ENCODE measurements at places on chromosomes 2 and 18. TPM values are rescaled to one million over a fixed set of nuclear protein-coding genes. Genes with fewer than 3 reads are reported as not detected.

Gene FOXI3
- not detected for total RNA-seq

Gene TUBB8B
- not detected for total RNA-seq

Gene HOXD11
- total RNA-seq, result not detected

Gene NEB
- total RNA-seq, result 0.39 TPM

Gene SIX3
- total RNA-seq, result not detected

Gene CFAP65
- not detected for total RNA-seq

Gene DNAH6
- not detected for total RNA-seq

Gene CWC22
- 13.1 TPM for total RNA-seq

Gene ALLC
- not detected for total RNA-seq

Gene COBLL1
- total RNA-seq, result 1.1 TPM

Gene EPG5
- 13.6 TPM for total RNA-seq

Gene ING5
- total RNA-seq, result 14.1 TPM

Gene FEV
- not detected for total RNA-seq

Gene OTOS
- not detected for total RNA-seq

Gene SGO2
- total RNA-seq, result 4.3 TPM

Gene CXCR1
- not detected for total RNA-seq

Gene TLX2
- not detected for total RNA-seq

Gene ST8SIA5
- 0.10 TPM for total RNA-seq

Gene SERPINE2
- total RNA-seq, result 99.2 TPM

Gene PSTPIP2
- total RNA-seq, result 2.4 TPM

Gene LIMS3
- total RNA-seq, result 7.2 TPM

Gene CRYBA2
- total RNA-seq, result not detected

Gene TAF4B
- 7.4 TPM for total RNA-seq

Gene CHRNG
- not detected for total RNA-seq

Gene RAB27B
- 1.1 TPM for total RNA-seq

Gene LAMA3
- 2.1 TPM for total RNA-seq

Gene SEMA4C
- total RNA-seq, result 26.8 TPM

Gene MYO7B
- total RNA-seq, result not detected

Gene COL4A3
- total RNA-seq, result 4.2 TPM
